Islet precursor cell (in vitro differentiated cells): ENCODE measurements at places on chromosomes 2 and 18.

DNA sequence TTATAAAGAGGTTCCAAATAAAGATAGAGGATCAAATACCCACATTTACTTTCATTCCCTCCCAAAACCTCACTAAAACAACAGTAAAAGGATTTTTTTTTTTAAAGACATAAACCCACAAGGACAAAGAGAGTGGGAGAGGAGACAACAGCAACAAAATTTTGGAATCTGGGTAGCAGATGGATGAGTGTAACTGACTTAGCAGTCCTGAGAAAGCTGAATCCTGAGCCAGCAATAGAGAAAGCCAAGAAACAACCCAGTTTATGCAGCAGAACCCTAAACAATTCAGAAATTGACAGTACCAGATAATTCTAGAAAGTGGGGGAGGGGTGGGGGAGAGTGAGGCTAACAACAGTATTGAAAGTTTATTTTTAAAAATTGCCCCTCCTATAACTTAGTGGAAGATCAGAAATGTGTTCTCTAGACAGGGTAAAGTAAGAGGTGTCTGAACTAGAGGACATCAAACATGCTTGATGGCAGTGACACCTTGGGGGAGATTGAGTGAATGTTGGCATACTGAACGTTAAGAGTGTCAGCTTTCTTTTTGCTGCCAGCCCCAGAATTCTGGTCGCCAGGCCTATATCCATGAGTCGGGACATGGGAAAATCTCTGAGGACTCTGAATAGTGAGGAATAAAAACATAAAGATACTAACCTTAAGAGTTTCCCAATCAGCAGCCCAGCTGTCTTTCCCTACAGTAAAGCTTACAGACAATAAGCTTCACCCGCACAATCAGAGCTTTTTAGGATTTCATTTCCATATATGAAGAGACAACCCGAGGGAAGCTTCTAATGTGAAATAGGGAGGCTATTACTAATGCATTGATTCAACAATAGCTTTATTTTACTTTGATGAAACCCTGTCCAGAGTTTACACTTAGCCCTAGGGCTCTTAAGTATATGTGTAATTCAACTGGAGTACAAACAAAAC, 128.0 kb upstream of the ALPP start:
- DNase-seq, result no peak

- DNase-seq, result no peak
Observed at GRCh38 chr18:6721755-6722154, 7.8 kb upstream of the ARHGAP28 start.

GRCh38 chr18:2540575-2540974, 30.7 kb downstream of the METTL4 start:
- no peak for DNase-seq

GRCh38 chr2:196990788-196991461, 64.4 kb upstream of the PGAP1 start:
- no peak for DNase-seq

DNA sequence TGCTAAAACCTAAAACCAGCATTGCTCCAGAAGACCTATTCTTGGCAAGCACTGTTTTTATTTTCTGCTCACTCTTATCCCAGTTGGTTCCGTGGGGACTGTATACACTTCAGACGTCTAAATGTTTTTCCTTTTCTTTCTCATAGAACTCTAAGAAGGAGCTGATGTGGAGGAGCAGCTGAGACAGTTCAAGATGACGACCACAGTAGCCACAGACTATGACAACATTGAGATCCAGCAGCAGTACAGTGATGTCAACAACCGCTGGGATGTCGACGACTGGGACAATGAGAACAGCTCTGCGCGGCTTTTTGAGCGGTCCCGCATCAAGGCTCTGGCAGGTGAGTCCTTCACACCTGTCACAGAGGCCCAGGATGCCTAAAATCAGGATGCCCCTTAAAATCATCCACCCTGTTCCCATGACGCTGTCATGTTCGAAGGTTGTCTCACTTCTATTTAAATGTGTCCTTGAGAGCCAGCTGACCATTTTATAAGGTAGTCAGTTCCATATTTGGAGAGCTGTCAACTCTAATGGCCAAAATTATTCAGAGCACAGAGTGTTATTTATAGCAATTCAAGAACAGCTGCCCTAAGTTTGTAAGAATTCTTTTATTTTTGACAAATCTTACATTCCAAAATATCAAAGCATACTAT, 70.2 kb downstream of the SPTBN1 start:
- DNase-seq, result no peak

- peak; percentile 89 for DNase-seq
Observed at GRCh38 chr2:75199428-75200011, at the start of gene TACR1. TSS of gene TACR1 (minus strand) at chr2:75199520. CDS start at chr2:75198934, 586 bp downstream.

DNA sequence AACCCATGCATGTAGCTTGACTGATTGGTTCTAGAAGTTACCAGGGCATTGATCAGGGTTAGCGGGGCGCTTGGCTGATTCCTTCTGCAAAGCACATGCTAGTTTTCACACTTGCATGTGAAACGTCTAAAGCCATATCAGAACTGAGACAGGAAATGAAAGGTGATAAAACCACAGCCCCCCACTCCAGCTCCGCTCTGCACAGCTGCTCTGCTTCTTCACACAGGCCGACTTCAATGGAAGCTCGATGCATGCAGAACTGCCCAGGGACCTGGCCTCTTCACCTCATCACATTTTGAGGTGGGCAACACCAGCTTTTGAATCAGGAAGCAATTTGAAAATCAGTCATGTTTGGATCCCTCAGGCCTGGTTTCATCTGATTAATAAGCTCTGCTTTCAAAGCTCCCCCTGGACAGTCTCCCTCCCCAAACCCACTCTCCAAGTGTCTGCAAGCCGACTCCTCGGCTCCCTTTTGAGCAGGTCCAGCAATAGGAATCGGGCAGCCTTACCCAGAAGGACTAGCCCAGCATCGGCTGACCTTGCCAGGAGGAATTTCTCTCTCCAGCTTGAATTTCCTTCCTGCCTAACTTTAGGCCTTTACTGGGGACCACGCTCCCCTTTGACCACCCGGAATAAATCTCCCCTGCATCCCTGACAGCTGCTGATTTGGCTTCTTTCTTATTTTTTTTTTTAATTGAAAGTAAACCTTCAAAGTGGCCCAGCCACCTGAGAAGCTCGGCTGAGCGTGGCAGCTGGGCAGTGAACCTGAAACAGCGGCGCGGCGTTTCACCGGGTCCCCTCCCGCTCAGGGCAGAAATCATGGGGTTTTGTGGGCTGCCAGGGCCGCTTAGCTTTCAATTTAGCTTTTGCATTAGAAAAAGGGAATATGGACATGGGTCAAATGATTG, 31.7 kb downstream of the HRH4 start:
- no peak for DNase-seq

- DNase-seq, result no peak
Observed at GRCh38 chr18:60549338-60549960, 176.9 kb upstream of the MC4R start.

DNA sequence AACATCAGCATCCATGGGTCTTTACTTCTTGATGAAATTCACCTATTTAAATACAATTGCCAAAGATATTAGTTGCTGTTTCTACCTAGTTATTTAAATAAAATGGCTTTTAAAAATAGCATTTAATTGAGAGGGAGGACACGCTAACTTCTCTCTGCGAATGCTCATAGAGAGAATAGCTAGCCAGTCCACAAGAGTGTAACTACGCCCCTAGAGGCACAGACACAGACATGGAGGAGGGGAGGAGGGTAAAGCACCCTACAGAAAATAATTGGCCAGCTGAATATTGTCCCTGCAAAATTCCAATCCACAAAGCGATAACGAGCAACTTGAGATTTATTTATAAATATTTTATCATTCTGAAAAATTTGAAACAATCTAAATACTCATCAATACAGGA, 97.0 kb upstream of the PAPOLG start:
- DNase-seq, result no peak

DNA sequence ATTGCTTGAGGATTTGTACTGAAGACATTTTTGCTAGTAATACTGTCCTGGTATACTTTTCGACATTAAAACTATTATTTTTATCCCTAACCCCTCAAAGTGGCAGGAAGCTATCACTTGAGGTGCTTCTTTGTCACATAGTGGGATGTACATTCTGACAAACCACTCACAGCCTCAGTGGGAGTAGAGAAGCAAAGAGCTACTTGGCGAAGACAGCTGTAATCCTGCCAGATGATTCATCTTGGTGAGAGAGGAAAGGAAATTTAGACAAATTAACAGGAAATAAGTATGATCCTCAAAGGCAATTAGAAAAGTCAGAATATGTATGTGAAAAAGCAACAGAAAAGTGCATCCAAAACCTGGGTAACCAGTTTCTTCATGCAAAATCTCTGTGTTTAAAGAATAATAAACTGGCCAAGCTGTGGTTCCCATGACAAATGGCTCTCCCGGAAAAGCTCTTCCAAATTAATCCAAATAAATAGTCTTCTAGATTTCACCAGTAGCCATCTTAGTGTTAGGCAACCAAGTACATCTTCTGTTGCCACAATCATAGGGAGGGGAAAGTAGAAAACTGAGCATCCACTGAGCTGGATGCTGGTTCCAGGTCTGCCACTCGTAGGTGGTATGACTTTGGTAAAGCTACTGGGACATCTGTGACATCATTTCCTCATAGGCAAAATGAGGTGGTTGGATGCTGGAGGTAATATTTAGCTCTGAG, 308.0 kb upstream of the LYPD1 start:
- DNase-seq, result no peak

DNA sequence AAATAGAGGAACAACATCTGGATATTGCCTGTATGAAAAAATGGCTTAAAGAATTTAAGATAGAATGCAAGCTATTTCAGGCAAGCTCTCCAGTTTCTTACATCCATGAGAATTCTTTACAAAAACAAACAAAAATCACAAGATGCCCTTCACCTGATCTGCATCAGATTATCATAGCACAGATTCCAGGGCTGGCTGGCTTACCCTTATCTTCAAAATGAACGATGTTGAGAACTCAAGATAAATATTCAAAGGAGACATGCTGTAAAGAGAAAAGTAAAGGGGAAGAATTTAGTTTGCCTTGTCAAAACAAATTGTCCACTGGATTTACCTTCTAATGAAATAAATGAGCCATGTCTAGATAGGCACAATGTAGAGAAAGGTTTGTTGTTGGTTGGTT, 18.7 kb upstream of the SLC40A1 start:
- no peak for DNase-seq

DNA sequence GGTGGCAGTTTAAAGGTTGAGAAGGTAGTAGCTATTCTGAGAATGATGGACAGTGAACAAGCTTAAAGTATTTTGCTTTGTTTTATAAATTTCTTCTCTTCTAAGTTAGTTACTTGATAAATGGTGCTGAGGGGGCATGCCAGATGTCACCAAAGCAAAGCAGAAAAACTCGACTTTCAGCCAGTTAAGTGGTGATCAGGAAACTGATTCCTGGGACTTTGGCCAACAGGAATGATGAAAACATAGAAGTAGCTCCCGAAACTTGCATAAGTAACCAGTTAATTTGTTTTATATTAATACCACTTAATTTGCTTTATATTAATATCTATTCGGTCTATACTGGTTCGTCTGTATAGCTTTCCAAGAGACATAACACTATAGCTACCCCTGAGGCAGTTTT, 82.6 kb downstream of the FANCL start:
- DNase-seq, result no peak

- no peak for DNase-seq
Observed at GRCh38 chr2:38815936-38816335, 37.9 kb downstream of the GEMIN6 start.

- DNase-seq, result no peak
Observed at GRCh38 chr18:32891130-32891529, 118.3 kb upstream of the KLHL14 start.

DNA sequence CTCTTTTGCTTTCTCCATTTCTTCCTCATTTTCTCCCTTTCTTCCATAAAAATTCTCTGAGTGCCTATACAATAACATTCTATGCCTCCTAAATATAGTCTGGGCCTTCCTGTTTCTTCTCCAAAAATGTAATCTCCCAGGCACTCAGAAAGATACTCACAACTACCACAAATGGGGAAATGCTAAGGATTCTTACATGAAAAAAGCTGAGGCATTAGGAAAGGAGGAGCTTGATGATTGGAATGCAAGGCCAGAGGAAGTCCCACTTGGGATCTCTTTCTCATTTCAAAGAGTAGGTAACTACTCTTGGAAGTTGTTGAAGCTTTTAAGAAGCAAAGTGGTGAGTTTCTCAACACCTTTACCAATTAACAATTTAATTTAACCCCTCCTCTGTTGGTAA, 3.4 kb downstream of the VSNL1 start:
- DNase-seq, result no peak

GRCh38 chr2:18741895-18742732, 152.7 kb upstream of the NT5C1B start:
- DNase-seq, result no peak

GRCh38 chr2:165313509-165313908, 74.3 kb downstream of the SCN2A start:
- no peak for DNase-seq

DNA sequence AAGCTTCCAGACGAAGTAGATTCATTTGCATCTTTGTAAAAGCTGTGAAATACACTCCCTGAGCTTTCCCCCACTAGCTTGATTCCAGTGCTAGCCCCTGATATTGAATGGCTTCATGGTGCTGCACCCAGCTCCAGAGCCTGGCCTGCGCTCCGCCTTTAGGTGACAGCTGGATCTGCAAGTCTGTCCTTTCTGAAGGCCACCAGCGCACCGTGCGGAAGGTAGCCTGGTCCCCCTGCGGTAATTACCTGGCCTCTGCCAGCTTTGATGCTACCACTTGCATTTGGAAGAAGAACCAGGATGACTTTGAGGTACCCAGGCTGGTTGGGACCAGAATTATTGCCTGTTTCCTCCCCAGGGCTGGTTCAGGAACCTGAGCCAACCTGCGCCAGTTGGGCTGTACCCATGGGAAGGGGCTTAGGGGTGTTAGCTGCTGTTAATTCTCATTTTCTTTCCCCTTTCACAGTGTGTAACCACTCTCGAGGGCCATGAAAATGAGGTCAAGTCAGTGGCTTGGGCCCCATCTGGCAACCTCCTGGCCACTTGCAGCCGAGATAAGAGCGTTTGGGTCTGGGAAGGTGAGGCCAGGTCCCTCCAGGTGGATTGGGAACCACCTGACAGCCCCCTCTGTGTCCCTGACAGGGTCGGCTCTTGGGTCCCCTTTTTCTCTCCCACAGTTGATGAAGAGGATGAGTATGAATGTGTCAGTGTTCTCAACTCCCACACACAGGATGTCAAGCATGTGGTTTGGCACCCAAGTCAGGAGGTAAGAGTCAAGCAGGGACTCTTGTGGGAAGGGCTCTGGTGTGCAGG, 1.3 kb downstream of the CIAO1 start:
- peak; percentile 73 for DNase-seq

DNA sequence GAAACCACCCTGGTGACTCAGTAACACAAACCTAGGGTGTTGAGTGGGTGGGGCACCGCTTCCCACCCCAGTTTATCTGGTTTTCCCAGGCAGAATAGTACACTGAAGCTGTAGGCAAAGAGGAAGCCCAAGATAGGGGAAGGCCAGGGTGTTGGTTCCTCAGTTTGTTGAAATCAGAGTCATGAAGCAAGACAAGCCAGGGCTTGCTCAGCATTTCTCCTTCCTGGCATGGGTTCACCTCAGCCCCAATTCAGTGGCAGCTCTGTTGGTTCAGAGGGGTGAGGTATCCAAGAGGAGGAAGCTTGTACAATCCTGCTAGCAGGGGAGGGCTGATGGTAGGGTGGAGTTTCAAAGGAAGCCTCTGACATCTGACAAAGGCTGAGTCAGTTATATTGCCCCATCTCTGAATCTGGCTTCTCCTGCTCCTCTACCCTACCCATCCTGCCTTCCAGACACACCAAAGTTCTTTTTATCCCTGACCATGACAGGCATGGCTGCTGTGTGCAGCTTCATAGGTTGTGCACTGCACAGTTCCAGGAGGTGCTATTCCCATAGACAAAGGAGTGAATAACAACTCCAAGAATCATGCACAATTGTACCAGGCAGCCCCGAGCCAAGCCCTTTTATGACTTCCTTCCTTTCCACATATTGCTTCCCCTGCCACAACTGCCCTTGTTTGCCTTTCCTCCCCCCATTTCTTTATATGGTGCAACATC, 24.9 kb upstream of the RAB10 start:
- peak; percentile 65 for DNase-seq
